ENCODE measurements at places on chromosomes 13 and 19. TPM values are rescaled to one million over a fixed set of nuclear protein-coding genes. Genes with fewer than 3 reads are reported as not detected.

IGFL4 gene
- polyA plus RNA-seq, result 0.88 TPM

DNA sequence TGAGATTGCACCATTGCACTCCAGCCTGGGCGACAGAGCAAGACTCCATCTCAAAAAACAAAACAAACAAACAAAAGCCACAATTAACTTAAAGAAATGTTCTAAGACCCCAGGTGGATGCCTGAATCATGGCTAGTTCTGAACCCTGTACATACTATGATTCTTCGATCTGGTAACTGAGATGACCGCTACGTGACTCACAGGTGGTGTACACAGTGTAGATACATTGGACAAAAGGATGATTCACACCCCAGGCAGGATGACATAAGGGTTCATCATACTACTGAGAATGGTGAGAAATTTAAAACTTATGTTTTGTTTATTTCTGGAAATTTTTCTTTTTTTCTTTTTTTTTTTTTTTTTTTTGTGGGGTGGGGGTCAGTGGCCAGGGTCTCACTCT, 6.5 kb downstream of the ZNF426 start:
- H3K36me3 ChIP-seq, result peaks cover 43% of the 10 kb centered on the region
- no peak overlapping the region for H3K27ac ChIP-seq
- DNase-seq, result no peak
- peaks cover 2% of the 10 kb centered on the region for H3K4me1 ChIP-seq

- peak within 1 kb of the TSS; percentile 81 for H3K27ac ChIP-seq
- peak within 1 kb of the TSS; percentile 47 for H3K4me3 ChIP-seq
- H3K36me3 ChIP-seq, result no peaks in the 10 kb centered on the region
- peaks cover 3% of the 10 kb centered on the region for H3K27me3 ChIP-seq
- peaks cover 26% of the 10 kb centered on the region for H3K4me1 ChIP-seq
Measured at GRCh38 chr19:6720369-6721137, at the start of gene C3. TSS of gene C3 (minus strand) at chr19:6720650. CDS start at chr19:6720589, 61 bp downstream.

DNA sequence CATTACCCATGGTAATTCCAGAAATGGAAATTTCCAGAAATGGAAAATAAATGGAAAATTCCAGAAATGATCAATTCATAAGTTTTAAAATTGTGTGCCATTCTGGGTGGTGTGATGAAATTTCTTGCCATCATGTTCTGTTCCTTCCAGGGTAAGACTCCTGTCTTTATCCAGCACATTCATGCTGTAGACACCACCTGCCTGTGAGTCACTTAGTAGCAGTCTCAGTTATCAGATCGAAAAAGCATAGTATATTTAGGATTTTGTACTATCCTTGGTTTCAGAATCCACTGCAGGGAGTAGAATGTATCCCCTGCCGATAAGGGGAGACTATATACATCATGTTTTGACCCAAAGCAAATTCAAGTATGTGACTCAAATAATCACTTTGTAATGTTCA, 26.7 kb upstream of the CSNK1A1L start:
- no peaks in the 10 kb centered on the region for H3K36me3 ChIP-seq
- no peak for DNase-seq
- H3K4me1 ChIP-seq, result no peaks in the 10 kb centered on the region
- H3K27ac ChIP-seq, result no peak overlapping the region
- no peaks in the 10 kb centered on the region for H3K27me3 ChIP-seq
- H3K4me3 ChIP-seq, result no peak overlapping the region

DNA sequence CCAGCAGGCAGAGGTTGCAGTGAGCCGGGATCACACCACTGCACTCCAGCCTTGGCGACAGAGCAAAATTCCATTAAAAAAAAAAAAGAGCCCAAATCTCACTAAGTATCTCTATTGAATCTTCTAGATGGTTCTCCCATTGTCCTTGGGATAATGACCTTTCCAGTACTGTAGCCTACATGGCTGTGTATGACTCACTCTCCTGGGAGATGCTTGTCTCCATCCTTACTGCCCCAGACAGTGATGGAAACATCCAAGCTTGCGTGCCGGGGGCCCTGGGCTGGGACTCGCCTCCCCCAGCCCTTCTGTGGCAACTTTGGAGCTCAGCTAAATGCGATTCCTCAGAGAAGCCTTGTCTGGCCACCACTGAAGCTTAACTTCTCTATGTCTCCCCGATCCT, 49.7 kb downstream of the NWD1 start:
- no peaks in the 10 kb centered on the region for H3K36me3 ChIP-seq
- no peak overlapping the region for H3K27ac ChIP-seq
- no peak overlapping the region for H3K4me3 ChIP-seq
- H3K4me1 ChIP-seq, result no peaks in the 10 kb centered on the region
- DNase-seq, result no peak

- H3K4me3 ChIP-seq, result no peak overlapping the region
- no peaks in the 10 kb centered on the region for H3K4me1 ChIP-seq
- peak; percentile 34 for DNase-seq
- no peaks in the 10 kb centered on the region for H3K27me3 ChIP-seq
Measured at GRCh38 chr13:73138638-73139491, 80.1 kb downstream of the KLF5 start.

DNA sequence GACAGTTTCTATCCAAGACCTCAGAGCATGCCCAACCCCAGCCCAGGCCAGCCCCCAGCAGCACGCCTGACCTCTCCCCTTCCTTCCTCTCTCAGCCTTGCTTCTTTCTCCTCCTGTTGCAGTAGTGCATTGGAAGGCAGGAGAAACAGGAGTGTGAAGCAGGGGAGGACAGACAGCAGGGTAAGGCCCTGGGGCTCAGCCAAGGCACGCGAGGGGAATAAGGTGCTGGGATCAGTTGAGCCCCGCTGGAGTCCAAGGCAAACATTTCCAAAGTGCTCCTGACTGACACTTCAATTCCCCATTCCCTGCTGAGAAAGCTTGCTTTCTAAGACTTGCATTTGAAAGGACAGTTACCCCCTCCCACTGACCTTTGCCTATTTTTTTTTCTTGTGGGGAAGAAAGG, 73.1 kb upstream of the OLFM4 start:
- H3K4me3 ChIP-seq, result no peak overlapping the region
- H3K4me1 ChIP-seq, result no peaks in the 10 kb centered on the region
- no peaks in the 10 kb centered on the region for H3K27me3 ChIP-seq
- H3K27ac ChIP-seq, result no peak overlapping the region
- H3K36me3 ChIP-seq, result no peaks in the 10 kb centered on the region
- no peak for DNase-seq

ELSPBP1 gene
- polyA plus RNA-seq, result not detected

SERTM1 gene
- 7.5 TPM for polyA plus RNA-seq

- H3K4me3 ChIP-seq, result no peak overlapping the region
- no peak overlapping the region for H3K27ac ChIP-seq
- no peaks in the 10 kb centered on the region for H3K36me3 ChIP-seq
- no peaks in the 10 kb centered on the region for H3K27me3 ChIP-seq
Measured at GRCh38 chr13:40376296-40376849, 290.1 kb downstream of the FOXO1 start.

DNA sequence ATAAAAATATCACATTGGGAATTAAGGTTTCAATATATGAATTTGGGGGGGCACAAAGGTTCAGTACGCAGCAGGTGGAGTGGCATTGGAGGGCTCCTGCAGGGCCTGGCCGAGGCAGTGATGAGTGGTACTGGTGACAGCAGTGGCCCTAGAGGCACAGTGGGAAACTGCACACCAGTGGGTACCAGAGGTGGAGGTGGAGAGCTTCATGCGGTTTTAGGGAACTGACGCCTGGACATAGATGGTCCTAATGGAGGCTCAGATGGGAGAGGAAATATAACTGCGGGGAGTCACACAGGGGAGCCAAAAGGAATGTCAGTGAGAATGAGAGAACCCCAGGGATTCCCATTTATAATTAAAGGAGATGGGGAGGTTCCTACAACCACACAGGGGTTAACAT, 156.2 kb downstream of the COG6 start:
- no peak for DNase-seq
- no peaks in the 10 kb centered on the region for H3K36me3 ChIP-seq
- H3K27ac ChIP-seq, result no peak overlapping the region
- H3K4me3 ChIP-seq, result no peak overlapping the region

GRCh38 chr13:91167706-91168385, 179.6 kb upstream of the MIR17HG start:
- H3K4me3 ChIP-seq, result no peak overlapping the region
- no peak for DNase-seq
- no peaks in the 10 kb centered on the region for H3K27me3 ChIP-seq

GRCh38 chr19:34888091-34888490, 38.6 kb upstream of the ZNF30 start:
- no peaks in the 10 kb centered on the region for H3K36me3 ChIP-seq
- H3K4me3 ChIP-seq, result no peak overlapping the region
- no peaks in the 10 kb centered on the region for H3K27me3 ChIP-seq
- DNase-seq, result no peak
- H3K27ac ChIP-seq, result no peak overlapping the region

GRCh38 chr19:6250909-6251308, 28.9 kb downstream of the MLLT1 start:
- peaks cover 50% of the 10 kb centered on the region for H3K4me1 ChIP-seq
- H3K4me3 ChIP-seq, result no peak overlapping the region
- H3K27ac ChIP-seq, result peak overlapping the region; percentile 84
- H3K36me3 ChIP-seq, result peaks cover 13% of the 10 kb centered on the region
- no peaks in the 10 kb centered on the region for H3K27me3 ChIP-seq

DNA sequence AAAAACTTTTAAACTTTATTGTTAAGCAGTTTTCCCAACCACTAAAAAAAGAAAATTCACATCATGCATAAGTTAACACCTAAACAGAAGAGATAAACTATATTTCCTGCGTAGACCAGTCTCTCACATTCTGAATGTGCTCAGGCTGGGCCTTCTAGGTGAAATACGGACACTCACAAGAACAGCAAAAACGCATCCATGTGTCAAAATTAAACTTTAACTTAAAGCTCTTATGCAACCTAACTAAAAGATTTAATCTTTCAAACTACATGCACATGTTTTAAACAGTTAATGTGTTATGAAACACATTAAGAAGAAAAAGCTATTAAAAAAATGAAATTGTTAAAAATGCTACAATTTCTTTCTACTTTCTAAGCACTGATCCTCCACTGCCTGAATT, 2.6 kb downstream of the SAFB2 start:
- no peak overlapping the region for H3K4me3 ChIP-seq
- peaks cover 6% of the 10 kb centered on the region for H3K36me3 ChIP-seq
- peaks cover 22% of the 10 kb centered on the region for H3K4me1 ChIP-seq
- DNase-seq, result no peak
- no peak overlapping the region for H3K27ac ChIP-seq
- no peaks in the 10 kb centered on the region for H3K27me3 ChIP-seq

DNA sequence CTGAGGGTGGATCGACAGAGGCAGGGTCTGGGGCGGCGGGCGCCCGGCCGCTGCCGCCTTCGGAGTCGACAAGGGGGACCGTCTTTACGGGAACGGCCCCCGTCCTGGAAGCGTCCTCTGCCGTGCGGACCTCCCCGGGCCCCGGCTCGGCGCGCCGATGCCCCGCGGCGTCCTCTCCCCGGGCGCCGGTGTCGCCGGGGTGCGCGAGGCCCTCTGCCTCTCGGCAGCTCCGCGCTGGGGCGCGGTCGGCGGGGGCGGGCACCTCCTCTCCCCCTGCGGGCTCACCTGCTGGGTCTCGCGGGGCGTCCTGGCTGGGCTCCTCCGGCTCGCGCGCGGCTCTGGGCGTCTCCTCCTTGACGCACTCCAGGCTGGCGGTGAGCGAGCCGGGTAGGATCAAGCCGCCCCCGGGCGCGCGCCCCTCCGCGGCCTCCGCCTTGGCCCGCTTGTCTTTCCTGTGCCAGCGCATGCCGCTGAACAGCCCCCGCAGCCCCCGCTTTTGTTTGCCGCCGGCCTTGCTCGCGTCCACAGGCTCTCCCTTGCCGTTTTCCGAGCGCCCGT, 1.5 kb downstream of the AMER2 start:
- H3K27ac ChIP-seq, result no peak overlapping the region
- peak; percentile 76 for DNase-seq
- peaks cover 8% of the 10 kb centered on the region for H3K4me1 ChIP-seq
- H3K4me3 ChIP-seq, result no peak overlapping the region

UBE2L5 gene
- 0.95 TPM for polyA plus RNA-seq

- DNase-seq, result no peak
- H3K27me3 ChIP-seq, result no peaks in the 10 kb centered on the region
- H3K27ac ChIP-seq, result no peak overlapping the region
- H3K4me3 ChIP-seq, result no peak overlapping the region
Measured at GRCh38 chr13:72798817-72799216, 16.9 kb downstream of the PIBF1 start.

- no peak for DNase-seq
- no peaks in the 10 kb centered on the region for H3K4me1 ChIP-seq
- H3K36me3 ChIP-seq, result no peaks in the 10 kb centered on the region
- H3K27ac ChIP-seq, result no peak overlapping the region
- H3K4me3 ChIP-seq, result no peak overlapping the region
Measured at GRCh38 chr19:43152214-43152613, 34.1 kb downstream of the PSG5 start.

DNA sequence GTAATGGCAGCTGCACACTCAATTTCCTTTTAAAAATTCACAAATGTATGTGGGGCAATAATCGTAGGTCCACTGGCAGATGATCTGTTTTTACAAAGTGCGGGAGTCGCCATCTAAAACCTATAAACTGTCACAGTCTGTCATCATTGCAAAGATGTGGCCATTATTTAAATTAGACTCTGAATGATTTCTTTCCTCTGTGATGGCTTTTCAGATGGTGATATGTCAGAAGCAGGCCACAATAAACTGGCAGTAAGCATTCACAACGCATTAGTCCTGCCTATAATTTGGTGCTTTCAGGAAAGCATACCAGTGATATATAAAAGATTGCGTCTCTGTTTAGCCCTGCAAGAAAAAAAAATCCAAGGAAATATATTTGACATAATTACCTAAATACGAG, 226.8 kb downstream of the TBC1D4 start:
- H3K36me3 ChIP-seq, result no peaks in the 10 kb centered on the region
- no peaks in the 10 kb centered on the region for H3K27me3 ChIP-seq
- H3K4me1 ChIP-seq, result no peaks in the 10 kb centered on the region
- H3K27ac ChIP-seq, result no peak overlapping the region
- no peak overlapping the region for H3K4me3 ChIP-seq

DNA sequence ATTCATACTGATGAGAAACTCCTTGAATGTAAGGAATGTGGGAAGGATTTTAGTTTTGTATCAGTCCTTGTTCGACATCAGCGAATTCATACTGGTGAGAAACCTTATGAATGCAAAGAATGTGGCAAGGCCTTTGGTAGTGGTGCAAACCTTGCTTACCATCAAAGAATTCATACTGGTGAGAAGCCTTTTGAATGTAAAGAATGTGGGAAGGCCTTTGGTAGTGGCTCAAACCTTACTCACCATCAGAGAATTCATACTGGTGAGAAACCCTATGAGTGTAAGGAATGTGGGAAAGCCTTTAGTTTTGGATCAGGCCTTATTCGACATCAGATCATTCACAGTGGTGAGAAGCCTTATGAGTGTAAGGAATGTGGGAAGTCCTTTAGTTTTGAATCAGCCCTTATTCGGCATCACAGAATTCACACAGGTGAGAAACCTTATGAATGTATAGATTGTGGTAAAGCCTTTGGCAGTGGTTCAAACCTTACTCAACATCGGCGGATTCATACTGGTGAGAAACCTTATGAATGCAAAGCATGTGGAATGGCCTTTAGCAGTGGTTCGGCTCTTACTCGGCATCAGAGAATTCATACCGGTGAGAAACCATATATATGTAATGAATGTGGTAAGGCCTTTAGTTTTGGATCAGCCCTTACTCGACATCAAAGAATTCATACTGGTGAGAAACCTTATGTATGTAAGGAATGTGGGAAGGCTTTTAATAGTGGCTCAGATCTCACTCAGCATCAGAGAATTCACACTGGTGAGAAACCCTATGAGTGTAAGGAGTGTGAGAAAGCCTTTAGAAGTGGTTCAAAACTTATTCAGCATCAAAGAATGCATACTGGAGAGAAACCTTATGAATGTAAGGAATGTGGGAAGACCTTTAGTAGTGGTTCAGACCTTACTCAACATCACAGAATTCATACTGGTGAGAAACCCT, 26.6 kb downstream of the ZNF345 start:
- no peak overlapping the region for H3K27ac ChIP-seq
- no peaks in the 10 kb centered on the region for H3K27me3 ChIP-seq
- peaks cover 81% of the 10 kb centered on the region for H3K36me3 ChIP-seq
- H3K4me3 ChIP-seq, result no peak overlapping the region
- no peak for DNase-seq

Measured in left lung (tissue), 14 donors.